ENCODE measurements at places on chromosomes 6 and 20.

DNA sequence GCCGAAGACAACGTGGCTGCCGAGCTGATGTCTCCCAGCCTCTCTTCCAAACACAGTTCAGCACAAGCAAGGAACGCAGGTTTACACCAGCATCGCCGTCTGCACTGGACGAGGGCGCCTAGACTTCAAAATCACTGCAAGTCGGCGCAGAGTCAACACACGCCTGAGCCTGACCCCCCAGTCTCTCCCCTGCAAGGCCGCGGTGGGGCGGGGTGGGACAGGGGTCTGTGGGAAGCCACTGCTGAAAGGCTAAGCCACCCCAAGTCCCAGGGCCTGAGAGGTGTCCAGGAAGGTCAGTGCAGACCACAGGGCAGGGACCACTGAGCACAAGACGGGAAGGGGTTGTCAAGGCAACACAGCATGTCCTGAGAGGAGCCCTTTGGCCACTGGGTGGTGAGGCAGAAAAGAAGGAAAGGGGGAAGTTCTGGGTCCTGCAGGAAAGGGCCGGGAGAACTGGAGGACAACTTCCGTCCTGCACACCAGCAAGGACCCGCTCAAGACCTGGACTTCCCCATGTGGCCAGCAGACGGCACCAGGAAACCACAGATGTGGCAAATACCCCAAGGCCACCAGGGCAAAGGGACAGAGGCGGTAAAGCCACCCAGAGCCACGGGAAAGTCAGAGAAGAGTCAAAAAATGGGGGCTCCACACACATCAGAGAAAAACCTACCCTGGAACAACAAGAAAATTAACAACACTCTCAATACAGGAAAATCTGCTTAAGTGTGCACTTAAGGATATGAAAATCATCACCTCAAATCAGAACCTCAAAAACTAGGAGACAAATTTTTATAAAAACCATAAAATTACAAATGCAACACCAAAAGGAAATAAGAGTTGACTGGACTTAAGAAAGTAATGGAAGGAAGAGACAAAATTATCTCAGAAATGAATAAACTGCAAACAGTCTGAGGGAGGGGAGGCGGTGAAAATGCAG is 84.8 kb downstream of the TAF4 start:
- DNase-seq = no peak

- DNase-seq = no peak
Measured at GRCh38 chr20:3696200-3696599, 14.4 kb upstream of the ADAM33 start.

GRCh38 chr20:57717797-57718196 is 8.0 kb upstream of the PMEPA1 start:
- DNase-seq = no peak

- DNase-seq = no peak
Measured at GRCh38 chr6:167858842-167859664, 32.3 kb downstream of the AFDN start.

DNA sequence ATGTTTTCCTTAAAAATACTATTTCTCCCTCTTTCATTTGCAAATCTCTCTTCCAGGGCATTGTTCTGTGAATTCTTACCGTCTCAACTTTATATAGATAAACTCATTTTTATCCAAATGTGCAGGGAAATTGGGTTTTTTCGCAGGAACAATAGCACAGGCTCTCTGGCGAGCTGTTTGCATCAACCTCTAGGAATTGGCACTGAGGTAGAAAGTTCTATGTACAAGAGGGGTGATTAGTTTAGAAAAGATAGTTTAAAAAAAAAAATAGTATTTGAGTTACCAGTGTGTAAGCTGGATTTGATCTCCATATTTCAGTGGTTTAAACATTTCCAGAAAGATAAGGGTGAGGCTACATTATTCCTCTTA is 129.7 kb upstream of the BTN3A2 start:
- DNase-seq = no peak

GRCh38 chr6:113015249-113015648 is 668.1 kb downstream of the RFPL4B start:
- DNase-seq = no peak

- no peak for DNase-seq
Measured at GRCh38 chr6:148565930-148566663, 180.7 kb upstream of the UST start.

- DNase-seq = no peak
Measured at GRCh38 chr6:137767911-137768690, 99.0 kb upstream of the TNFAIP3 start.

- DNase-seq = no peak
Measured at GRCh38 chr6:98634569-98634968, 199.8 kb upstream of the POU3F2 start.

DNA sequence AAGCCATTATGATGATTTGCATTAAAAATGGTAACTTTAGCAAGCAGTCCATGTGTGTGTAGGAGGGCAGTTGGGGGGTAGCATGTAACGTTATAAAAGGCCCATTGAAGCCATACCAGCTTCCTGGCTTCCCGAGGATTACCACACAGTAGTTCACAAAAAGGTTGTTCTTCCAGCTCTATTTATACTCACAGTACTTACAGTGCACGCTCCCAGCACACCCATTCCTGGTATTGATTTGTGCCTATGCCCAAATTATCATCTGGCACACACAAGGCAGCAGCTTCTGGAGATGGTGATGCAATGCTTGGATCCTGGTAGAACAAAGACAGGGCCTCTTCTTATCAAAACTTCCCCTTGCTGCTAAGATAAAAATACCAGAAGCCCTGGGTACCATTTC is 436.8 kb downstream of the HAO1 start:
- DNase-seq = no peak

DNA sequence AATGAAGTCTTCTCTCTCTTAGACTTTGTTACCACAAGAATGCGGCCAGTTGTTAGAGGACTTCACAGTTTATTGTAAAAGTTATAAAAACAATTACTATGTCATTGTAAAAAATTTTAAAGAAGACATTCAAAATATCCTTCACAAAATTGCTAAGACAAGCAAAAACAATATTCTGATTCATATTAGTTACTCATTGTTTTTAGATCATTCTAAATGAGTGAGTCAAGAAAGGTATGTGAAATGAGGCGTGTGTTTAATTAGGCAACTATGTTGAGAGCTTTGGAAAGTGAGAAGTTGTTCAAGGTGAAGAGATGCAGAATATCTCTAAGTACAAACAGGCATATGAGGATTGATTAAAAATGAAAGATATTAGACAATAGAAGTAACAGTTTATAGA is 875.3 kb downstream of the EYS start:
- no peak for DNase-seq

DNA sequence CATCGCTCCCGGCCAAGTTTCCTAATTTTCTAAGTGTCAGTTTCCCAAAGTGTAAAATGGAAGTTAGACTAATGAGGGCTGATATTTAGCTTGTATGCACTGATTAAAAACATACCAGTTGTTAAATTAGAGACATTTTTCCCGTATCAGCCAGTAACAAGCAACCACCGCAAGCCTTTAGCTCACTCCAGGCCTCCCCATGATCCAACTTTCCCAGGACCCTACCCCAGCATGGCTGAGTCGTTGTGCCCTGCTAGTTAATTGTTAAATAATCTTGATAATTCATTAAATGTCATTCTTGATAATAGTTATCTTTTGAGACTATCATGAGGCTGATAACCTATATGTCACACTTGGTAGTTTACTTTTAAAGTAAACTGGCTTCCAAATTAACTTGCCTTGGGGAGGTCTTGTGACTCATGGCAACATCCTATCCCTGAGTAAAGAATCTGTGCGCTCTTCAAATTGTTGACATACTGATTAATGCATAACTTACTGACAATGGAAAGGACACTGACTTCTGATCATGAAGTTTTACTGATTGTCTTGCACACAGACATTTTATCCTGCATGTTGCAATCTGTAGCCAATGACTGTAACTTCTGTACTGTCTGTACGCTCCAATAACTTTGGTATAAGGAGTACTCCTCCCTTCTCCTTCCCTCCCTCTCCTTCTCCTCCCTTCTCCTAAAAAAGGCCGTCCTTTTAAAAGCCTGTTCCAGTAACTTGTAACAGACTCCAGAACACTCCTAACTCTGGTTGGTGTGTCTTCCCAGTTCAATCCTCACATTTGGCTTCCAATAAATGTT is 6.3 kb upstream of the GTF3C6 start:
- DNase-seq = no peak
